ENCODE measurements at places on chromosomes 13 and 19.

DNA sequence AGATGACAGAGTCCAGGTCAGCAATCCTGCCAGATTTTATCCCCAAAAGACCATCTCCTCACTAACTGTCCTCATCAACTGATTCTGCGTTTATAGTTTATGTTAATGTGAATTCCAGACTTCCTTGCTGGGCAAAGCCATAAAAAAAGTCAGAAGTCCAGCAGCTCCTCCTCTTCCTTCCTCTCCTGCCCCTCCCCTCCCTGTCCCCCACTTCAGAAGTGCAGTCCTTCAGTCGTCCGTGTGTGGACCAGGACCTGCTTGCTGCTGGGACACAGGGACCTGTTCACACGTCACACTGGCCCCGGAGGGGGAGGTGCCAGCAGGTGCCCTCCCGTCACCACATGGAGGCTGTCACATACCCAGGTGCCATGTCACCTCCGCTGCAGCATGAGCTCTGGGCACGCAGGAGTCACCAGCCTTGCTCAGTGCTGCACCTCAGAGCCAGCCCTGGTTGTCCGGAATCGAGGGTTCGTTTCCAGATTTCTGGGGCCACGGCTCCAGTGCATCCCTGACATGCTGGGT, 4.0 kb upstream of the MCF2L start:
- no peak for DNase-seq

GRCh38 chr13:110700641-110701040, 5.3 kb downstream of the CARS2 start:
- DNase-seq, result no peak

- DNase-seq, result no peak
Observed at GRCh38 chr13:26967119-26968038, 204.2 kb downstream of the USP12 start.

DNA sequence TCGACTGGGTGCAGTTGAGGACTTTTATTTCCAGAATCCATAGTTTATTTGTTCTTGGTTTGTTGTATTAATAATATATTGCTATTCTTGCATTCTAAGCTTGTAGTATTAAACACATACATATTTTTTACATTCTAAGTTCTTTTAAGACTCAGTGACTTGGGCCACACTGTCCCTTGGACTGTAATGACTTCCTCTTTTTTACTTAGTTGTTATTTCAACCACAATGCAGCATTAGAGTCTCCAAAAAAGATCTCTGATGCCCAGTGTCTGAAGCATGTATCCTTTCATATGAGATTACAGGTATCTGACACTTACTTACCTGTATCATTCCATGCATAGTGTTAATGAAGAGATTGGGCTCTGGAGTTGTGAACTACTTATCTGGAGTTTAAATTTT, 864.9 kb upstream of the PCDH20 start:
- DNase-seq, result no peak

GRCh38 chr13:48144413-48145035, 49.6 kb upstream of the MED4 start:
- DNase-seq, result no peak

- DNase-seq, result peak; percentile 61
Observed at GRCh38 chr19:50705422-50706019, 14.1 kb downstream of the SHANK1 start.

DNA sequence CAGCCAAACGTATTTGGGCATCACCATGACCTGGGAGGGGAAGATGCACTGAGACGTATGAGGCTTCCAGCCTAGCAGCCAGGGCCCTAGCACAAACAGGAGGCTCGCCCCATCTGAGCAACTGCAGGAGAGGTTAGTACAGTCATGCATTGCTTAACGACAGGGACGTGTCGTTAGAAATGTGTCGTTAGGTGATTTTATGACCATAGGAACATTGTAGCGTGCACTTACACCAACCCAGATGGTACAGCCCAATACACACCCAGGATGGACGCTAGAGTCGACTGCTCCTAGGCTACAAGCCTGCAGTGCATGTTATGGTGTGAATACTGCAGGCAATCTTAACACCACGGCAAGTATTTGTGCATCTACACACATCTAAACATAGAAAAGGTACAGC, 9.3 kb downstream of the CD177 start:
- no peak for DNase-seq

DNA sequence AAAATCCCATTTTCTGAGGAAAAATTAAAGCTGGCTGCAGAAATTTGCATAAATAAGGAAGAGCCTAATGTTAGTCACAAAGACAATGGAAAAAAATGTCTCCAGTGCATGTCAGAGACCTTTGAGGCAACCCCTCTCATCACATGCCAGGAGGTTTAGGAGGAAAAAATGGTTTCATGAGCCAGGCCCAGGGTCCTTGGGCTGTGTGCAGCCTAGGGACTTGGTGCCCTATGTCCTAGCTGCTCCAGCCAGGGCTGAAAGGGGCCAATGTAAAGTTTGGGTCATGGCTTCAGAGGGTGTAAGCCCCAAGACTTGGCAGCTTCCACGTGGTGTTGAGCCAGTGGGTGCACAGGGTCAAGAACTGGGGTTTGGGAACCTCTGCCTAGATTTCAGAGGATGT, 1252.6 kb downstream of the PCDH9 start:
- no peak for DNase-seq

DNA sequence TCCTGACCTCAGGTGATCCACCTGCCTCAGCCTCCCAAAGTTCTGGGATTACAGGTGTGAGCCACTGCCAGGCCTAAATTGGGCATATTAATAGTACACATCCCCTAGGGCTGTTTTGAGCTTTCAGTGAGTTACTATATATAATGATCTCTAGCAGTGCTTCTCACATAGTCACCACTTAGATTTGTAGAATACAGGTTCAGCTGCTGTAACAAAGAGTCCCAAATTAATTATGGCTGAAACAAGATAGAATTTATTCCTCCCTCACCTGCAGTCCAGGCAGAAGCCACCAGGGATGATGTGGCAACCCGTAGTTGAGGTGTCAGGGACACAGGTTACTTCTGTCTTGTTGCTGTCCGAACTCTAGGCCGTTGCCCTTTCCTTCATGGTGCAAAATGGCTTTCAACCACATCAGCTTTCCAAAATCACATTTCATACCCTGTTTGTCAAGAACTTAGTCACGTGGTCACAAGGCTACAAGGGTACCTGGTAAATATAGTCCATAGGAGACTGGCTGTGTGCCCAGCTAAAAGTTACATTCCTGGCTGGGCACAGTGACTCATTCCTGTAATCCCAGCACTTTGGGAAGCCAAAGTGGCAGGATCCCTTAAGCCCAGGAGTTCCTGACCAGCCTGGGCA, 2.9 kb downstream of the PROSER3 start:
- peak; percentile 74 for DNase-seq

DNA sequence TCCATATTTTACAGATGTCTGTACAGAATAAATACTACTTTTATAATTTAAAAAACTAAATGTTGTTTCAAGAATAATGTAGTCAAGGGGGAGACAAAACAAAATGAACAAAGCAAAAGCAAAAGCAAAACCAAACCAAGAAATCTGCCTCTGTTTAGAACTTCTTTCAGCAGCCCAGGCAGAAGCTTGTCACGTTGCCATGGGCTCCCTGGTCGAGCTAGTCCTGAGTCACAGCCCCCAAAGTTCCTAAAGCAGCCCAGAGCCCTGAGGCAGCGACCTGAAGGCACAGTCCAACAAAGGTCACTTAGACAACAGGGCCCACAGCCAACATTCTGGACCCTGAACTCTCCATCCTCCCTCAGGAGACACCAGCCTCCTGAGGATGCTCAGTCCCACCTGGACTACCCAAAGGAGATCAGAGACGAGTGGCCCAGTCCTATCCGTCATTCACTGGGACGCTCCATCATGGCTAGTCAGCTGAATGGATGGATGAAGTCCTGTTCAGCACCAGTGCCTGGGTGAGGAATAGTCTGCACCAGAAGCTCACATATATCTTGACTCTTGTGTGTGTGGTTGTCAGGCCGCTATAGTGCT, 41.7 kb downstream of the SIAH3 start:
- DNase-seq, result no peak

- no peak for DNase-seq
Observed at GRCh38 chr19:45218911-45219743, 26.1 kb downstream of the EXOC3L2 start.

- no peak for DNase-seq
Observed at GRCh38 chr13:50847501-50847900, 4.0 kb upstream of the DLEU7 start.

DNA sequence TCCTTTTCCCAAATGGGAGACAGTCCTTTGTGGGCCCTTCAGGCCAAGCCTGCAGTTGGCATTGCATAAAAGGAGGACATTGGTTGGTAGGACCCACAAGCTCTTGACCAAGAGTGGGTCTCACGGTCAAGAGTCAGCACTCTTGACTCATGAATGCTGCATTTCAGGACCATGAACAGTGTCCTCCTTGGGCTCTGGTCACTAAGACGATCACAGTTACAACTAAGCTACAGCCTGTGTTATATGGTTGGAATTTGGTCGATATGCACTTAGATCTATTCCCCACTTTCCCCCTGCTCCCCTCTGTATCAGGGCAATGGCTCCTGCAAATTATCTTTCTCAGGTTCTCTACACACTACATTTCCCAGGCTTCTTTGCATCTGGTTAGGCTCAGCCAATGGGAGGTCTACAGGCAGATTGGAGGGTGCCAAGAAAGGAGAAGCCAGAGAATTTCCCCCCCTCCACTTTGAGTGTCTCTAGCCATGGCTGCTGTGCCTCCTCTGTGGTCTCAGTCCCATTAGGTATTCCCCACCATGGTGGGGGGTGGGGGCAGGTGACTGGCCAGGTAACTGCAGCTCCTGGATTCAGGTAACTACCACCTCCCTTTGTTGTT, 3.1 kb upstream of the OLFM2 start:
- no peak for DNase-seq

DNA sequence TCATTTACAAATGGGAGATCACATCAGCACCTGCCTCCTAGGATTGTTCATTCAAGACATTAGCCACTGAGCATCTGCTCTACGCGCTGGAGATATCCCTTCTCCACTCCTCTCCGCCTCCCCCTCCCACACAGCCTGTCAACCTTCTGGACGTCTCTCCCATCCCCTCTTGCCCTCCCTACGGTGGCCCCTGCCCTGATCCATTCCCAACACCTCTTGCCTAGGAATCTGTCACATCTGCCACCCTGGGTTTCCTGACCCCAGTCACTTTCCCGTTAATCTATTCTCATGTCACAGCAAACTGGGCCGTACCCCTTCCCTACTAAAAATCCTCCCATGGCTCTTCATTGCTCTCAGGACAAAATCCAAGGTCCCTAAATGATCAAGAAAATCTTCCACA, 10.3 kb downstream of the DYRK1B start:
- DNase-seq, result no peak

DNA sequence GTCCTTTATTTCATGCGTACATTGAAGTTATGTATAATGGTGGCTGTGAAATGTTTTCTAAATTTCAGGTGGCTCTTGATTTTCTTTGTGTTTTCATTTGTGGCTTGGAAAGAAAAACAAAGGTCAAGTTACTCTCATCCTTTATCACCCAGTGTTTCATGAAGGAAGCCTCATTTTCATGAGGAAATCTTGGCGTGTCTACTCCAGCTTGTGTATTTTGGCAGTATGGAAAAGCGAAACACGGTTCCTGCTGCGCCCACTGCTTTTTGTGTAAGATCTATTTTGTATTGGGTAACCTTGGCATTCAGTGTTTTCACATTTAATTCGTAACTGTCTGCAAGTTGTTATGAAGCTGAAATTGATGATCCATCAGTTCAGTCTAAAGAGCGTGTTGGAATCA, 147.0 kb upstream of the RNF113B start:
- DNase-seq, result peak; percentile 86

DNA sequence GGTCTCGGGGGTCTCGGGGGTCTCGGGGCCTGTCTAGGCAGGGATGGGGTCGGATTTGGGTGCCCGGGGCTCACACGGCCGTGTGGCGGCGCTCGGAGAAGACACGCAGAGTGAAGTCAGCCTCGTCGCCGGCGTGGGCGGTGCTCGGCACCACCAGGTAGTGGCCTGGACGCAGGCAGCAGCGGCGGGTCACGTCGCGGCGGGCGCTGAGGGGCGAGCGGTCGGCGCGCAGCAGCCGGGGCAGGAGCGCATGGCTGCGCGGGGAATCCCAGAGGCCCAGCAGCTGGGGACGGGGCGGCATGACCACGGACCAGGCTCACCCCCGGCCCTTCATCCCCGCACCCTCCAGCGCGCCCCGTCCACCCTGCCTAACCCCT, 8.2 kb downstream of the CAPN12 start:
- DNase-seq, result no peak

DNA sequence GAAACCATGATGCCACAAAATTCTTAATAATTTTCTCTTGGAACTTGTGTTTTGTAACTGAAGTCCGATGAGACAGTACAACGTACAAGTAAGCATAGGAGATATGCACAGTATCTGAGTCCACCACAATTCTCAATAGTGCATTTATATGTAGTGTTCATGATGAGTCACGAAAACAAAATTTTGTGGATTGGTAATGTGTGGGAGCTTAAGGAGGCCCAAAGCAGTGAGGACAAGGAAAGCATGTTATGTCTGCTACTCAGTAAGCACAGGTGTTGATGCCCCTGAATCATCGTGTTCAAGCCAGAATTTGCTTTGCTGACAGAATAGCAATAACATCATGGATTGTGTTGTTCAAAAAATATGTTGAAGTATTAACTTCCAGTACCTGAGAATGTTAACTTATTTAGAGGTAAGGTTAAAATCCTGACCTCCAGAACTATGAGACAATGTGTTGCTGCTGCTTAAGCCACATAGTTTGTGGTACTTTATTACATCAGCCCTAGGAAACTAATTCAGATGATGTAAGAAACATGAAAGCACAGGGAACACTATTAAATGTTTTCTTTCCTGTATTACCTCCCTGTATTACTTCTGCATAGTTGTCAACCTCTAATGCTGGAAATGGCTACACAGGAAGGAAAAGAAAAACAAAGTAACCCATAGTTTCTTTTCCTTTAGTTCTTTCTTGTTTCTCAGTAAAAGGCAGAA, 201.3 kb downstream of the SLITRK6 start:
- DNase-seq, result peak; percentile 13

GRCh38 chr13:90105849-90106496, 1241.5 kb upstream of the MIR17HG start:
- no peak for DNase-seq

- DNase-seq, result no peak
Observed at GRCh38 chr19:28631961-28632360, 581.0 kb downstream of the UQCRFS1 start.

GRCh38 chr13:41111454-41111853, 21.1 kb downstream of the KBTBD6 start:
- DNase-seq, result peak; percentile 72

DNA sequence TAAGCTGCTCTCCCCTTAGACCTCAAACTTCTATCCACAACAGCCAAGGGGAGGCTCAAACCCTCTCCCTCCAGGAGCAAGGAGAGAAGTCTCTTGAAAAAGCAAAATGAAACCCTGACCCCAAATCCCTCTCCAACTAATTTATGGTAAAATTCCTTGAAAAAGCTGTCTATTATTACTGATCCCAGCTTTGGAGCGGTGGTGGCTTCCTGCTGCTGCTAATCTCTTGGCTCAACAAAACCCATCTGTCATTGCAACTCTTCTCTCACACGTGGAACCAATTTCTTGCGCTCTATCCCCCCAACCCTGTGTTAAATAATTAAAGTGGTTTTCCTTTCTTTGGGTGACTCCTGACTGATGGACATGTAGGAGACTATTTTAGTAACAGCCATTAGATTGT, 64.1 kb upstream of the OXGR1 start:
- DNase-seq, result no peak

Measured in MCF 10A (cell line).